ENCODE measurements at places on chromosomes 5 and 9. TPM values are rescaled to one million over a fixed set of nuclear protein-coding genes. Genes with fewer than 3 reads are reported as not detected.

Gene CSF1R
- total RNA-seq: not detected

Gene CTSV
- 6.5 TPM for total RNA-seq

DNA sequence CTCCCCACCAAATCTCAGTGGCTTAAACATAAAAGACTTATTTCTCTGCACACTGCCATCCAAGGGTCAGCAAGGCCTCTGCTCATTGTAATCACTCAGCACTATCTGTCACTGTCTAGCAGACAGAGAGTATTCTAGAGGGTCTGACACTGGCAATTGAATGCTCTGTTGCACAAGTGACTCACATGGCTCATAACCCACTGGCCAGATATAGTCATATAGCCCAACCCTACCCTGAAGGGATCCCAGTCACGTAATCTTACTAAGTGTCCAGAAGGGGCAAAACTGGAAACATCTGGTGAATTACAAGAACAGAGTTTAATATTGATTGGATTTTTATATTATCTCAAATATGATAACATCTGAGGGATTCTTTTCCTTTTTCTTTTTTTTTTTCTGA, 80.7 kb downstream of the TSSK1B start:
- no peak for DNase-seq
- H3K27me3 ChIP-seq: no peaks in the 10 kb centered on the region
- H3K4me3 ChIP-seq: no peak overlapping the region

DNA sequence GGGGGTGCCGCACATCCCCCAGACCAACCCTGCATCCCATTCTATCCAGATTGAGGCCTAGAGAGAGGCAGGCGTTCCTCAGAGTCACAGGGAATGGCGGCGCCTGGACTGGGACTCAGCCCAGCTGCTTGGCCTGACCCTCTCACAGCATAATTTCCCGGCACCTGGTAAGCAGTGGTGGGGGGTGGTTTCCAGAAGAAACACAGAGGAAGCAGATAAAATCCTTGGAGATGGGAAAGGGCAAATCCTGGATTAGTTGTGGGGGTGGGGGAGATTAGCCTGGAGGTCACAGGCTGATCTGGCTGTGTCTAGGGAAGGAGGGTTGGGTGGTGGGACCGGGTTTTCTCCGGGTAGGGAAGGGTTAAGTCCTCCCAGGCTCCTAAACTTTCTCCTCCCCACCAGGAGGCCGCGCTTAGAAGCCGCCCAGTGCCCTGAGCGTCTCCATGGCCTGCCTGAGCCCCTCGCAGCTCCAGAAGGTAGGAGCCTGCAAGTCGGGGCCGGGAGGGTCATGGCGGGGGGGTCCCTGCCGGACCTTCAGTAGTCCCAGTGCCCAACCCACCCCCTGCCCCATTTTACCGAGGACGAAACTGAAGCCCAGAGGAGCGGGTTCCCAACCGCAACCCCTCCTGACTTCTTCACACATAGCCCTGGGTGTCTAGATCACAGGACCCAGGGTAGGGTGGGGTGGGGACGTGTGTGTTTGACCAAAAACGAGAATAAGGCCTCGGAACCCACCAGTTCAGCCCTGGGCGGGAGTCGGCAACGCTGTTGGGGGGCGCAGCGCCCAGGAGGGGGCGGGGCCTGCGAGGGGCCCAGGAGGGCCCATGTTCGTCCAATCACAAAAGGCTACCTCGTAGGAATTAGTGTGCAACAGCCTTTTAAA, 1.3 kb downstream of the PHYHD1 start:
- peak overlapping the region; percentile 60 for H3K4me3 ChIP-seq
- H3K4me1 ChIP-seq: peaks cover 17% of the 10 kb centered on the region
- H3K36me3 ChIP-seq: no peaks in the 10 kb centered on the region
- peak; percentile 71 for DNase-seq

DNA sequence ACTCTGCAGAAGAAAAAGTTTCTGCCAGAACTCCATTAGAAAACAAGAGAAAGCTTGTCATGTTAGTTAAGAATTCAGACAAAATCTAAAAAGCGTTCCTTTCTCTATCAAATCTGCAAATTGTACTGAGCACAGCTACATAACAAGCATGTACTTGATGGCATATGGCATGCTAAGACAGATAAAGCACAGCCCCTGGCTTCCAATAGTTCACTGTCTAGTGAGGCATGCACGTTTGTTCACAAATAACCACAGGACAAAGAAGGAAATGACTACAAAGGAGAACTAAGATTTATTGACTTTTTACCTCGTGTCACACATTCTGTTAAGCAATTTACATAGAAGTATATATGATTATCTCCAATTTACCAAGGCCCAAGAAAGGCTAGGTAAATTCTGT, 518.2 kb upstream of the TLE4 start:
- H3K36me3 ChIP-seq: no peaks in the 10 kb centered on the region
- H3K27me3 ChIP-seq: no peaks in the 10 kb centered on the region
- H3K4me1 ChIP-seq: no peaks in the 10 kb centered on the region
